ENCODE measurements at places on chromosomes 1 and 21.

DNA sequence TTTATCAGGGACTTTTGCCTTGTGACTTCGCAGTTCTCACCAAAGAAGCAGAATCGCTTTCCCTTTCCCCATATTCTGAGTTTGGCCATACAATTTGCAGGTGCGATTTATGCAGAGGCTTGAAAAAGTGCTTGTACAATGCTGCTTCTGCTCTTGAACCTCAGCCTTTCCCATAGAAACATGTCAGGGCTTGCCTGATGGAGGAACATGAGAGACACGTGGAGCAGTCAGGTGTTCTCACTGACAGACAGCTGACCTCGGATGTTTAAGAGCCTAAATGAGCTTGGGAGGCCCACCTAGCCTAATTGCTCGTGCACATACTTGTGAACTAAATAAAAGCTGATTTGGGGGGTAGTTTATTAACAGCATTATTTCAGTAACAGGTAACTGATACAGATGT is 290.0 kb downstream of the S1PR1 start:
- DNase-seq = no peak

GRCh38 chr1:34976384-34977209 is 8.6 kb downstream of the TMEM35B start:
- no peak for DNase-seq

DNA sequence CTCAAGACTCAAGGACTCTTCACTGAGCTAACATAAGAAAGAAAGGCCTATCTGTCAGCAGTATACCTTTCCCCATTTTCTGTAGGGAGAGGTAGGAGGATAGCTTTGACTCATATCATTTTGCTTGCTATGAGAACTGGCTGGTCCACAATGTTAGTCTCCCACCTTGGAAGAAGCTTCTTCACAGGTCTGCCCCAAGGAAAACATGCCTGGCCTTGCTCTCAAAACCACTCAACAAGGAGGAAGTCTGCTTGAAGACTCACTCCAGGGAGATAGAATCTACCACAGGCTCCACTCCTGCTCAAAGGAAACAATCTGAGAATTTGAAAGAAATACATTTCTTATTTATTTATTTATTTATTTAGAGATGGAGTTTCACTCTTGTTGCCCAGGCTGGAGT is 29.5 kb upstream of the LAMC1 start:
- DNase-seq = no peak

DNA sequence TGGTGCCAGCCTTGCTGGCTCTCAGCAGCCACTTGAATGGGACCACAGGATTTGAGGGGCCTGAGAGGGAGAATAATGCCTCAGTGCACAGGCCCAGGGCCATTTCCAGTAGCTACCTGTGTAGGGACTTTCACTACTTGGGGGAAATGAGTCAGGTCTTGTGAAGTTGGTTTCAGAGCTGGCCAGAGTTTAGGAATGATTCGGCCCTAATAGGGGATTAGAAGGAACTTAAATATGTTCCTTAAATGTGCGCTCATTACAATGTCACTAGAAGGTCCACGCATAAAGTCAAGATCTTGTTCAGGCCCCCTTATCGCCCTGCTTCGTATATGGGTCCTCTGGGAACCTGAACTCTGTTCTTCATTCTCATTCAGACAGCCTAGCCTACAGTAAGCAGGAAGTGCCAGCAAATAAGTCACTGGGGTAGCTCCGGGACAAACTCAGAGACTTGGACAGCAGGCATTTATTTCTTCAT is 5.6 kb upstream of the AKR1A1 start:
- DNase-seq = no peak

- no peak for DNase-seq
These were observed 181.9 kb upstream of the VAMP3 start for GRCh38 chr1:7589080-7589735.

- no peak for DNase-seq
These were observed 93.2 kb downstream of the TBX19 start for GRCh38 chr1:168373869-168374268.

DNA sequence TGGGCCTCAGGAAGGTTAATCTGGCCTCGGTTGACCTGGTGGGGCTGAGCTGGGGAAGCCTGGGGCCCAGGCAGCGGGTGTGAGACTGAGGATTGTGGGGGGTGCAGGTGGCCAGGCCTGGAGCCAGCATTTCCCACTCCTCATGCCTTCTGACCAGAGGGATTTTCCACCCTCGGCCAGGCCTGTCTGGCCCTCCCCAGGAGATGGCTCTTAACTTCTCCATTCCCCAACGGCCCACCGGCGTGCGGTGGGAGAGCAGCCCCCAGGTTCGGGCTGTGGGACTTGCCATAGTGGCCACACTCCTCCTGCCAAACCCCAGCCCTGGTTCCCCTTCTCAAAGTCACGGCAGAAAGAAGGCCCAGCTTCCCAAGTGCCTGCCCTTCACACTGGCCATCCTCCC is 126.5 kb upstream of the RUNX3 start:
- no peak for DNase-seq

DNA sequence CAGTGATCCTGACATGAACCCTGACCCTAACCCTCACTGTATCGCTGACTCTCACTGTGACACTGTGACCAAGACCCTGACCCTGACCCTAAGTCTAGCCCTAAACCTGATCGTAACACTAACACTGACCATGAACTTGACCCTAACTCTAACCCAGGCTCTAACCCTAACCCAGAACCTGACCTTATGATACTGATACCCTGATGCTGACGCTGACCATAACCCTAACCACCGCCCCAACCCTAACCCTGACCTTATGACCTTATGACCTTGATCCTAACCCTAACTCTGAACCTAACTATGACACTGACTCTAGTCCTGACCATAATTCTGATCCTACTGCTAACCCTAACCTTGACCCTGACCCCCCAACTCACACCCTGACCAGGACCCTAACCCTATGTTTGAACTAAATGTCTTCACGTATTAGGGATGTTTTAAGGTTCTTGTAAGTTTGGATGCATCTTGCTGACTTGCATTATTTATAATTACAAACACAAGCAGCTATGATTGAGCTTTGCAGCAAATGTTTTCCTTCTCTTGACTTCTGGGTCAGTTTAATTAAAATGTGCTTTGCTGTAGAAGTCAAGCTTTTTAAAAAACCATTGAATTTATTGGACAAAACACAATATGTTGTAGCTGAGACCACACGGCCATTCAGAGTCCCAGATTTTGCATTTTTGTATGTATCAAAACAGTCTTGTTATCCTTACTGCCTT is 23.9 kb upstream of the PRSS38 start:
- no peak for DNase-seq

GRCh38 chr1:57164584-57164983 is 198.8 kb upstream of the C8B start:
- no peak for DNase-seq

- DNase-seq = no peak
These were observed 170.2 kb downstream of the RUNX1 start for GRCh38 chr21:34878940-34879339.

- DNase-seq = no peak
These were observed 84.7 kb downstream of the LHX9 start for GRCh38 chr1:198001776-198002408.

- no peak for DNase-seq
These were observed 313.6 kb downstream of the HHIPL2 start for GRCh38 chr1:222234351-222234750.

DNA sequence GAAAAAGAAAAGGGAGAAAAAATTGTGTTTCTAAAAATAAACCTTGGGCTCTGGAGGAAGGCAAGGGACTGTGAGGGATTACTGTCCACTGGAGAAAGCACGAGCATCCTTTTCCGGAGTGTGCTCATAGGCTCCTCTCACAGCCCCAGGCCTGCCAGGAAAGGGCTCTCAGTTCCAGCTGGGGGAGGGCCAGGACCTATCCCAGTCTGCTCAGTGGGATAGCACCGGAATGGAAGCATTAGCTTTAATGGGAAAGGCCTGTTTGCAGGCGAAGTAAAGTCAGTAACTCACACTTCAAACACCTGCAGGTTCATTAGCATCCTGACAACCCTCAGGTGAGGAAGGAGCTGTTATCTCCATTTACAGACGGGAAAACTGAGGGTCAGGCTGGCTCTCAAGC is 113.9 kb upstream of the USP24 start:
- DNase-seq = no peak

DNA sequence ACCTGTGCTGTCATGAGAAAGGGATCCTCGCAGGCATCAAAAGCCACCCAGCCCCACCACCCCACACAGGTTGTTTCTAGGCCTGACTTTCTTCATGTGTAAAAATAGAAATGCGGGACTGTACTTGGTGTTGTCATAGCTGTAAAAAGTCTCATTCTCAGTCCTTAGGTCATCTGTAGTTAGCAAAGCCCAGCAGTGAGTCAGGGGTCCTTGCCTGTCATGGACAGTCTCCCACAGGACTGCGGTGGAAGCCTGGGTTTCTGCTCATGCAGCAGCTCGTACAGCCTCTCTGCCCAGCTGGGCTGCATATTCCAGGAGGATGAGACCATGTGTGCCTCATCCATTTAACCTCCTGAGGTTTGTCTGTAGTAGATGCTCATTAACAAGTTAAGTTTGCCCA is 58.2 kb downstream of the MRPS6 start:
- no peak for DNase-seq

- DNase-seq = no peak
These were observed 132.8 kb upstream of the CD34 start for GRCh38 chr1:208043691-208044181.

DNA sequence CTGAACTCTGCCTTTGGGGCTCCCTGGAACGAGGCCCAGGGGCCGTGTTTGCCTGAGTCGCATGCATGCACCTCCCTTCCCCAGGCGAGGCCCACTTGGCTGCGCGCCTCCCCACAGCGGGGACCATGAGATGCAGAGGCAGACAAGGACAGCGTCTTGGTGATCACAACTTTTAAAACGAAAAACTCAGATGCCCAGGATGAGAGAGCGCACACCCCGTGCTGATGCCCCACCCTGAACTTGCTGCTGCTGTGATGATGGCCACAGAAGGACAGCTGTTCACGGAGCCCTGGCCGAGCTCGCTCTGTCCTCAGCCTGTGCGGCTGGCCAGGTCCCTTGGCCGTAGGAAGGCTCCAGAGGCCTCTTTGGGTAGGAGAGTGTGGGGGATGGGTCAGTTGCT is 11.4 kb upstream of the PRMT2 start:
- DNase-seq = no peak

GRCh38 chr1:30872033-30872947 is 36.3 kb downstream of the SDC3 start:
- no peak for DNase-seq

DNA sequence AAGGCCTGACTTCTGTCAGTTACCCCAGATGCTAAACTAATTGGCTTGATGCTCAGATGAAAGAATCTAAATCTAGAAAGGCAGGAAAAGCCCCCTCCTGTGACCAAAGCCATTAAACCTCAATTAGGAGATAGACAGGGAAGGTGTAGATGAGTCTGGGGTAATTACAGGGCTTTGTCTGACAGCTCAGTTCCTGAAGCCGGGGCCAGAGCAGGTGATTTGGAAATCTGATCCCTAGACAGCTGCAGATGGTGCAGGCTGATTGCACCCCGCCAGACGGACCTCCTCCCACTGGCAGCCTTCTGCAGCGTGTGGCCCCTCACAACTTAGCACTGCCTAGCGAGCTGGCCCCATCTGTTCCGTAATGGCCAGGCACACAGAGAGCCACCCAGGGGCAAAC is 395.1 kb downstream of the HLX start:
- no peak for DNase-seq

DNA sequence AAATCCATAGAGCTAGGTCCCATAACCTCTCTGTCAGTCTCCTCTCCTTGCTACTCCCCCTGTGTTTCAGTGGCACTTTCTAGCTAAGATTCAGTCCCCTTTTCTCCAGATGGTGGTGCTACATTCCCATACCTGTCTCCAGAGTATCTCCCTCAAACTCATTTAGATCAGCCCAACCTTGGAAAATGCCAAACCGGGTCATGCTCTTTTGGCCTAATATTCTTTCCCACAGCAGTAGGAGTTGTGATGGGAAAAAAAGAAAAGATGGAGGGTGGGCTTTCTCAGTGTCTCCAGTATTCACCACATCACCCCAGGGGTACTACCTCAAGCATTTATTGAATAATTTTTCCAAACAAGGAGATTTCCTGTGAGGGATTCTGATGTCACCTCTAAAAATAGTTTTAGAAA is 3.2 kb upstream of the RXFP4 start:
- no peak for DNase-seq

DNA sequence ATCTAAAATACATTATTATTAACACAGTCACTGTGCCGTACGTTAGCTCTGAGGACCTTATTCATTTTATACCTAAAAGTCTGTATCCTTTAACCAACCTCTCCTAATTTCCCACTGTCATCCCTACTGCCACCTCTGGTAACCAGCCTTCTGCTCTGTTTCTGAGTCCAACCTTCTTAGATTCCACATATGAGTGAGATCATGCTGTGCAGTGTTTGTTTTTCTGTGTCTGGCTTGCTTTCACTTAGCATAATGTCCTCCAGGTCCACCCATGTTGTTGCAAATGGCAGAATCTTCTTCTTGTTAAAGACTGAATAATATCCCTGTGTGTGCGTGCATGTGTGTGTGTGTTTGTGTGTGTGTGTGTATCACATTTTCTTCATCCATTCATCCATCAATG is 64.2 kb downstream of the ETS2 start:
- DNase-seq = no peak

GRCh38 chr1:209983953-209984352 is 45.9 kb downstream of the SYT14 start:
- DNase-seq = no peak

DNA sequence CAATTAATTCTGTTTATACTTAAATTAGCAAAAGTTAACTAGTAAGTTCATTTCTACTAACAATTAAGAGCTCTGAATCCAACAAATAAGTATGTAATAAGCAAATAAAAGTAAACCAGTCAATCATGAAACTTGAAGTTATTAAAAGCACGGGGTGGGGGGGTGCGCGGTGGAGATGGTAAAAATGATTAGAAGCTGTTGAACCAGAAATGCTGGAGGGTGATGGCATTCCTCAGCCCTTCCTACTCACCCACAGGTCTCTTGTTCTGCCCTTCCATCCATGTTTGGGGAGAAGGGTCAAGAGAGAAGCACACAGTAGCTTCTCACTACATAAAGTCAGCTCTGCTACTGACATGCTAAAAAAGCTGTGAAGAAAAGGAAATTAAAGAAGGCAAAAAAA is 63.5 kb downstream of the AKT3 start:
- no peak for DNase-seq

DNA sequence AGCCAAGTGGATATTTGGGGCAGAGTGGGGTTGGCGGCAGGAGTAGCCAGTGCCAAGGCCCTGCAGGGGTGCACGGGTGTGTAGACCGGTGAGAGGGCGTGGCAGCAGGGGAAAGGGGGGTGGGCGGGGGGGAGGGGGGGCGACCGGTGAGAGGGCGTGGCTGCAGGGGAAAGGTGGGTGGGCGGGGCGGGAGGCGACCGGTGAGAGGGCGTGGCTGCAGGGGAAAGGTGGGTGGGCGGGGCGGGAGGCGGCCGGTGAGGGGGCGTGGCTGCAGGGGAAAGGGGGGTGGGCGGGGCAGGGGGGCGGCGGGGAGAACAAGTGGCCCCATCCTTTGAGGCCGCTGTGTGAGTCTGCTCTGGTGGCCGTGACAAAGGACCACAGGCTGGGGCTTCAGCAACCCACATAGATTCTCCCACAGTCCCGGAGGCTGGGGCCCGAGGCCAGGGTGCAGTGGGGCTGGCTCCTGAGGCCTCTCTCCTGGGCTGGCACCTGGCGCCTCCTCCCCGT is 25.8 kb downstream of the RRP1 start:
- DNase-seq = no peak

GRCh38 chr1:44220001-44220751 is 6.9 kb downstream of the DMAP1 start:
- DNase-seq = no peak

All from activated CD8-positive, alpha-beta memory T cell treated with anti-CD3 and anti-CD28 coated beads, Interleukin-2, amount 50 U/mL, for 4 hours (primary cell).